Activated CD4-positive, CD25-positive, alpha-beta regulatory T cell treated with anti-CD3 and anti-CD28 coated beads, Interleukin-2, amount 50 U/mL, for 16 hours (primary cell): ENCODE measurements at places on chromosomes 3 and 15.

GRCh38 chr15:93347986-93348385, 259.0 kb upstream of the RGMA start:
- DNase-seq = no peak

DNA sequence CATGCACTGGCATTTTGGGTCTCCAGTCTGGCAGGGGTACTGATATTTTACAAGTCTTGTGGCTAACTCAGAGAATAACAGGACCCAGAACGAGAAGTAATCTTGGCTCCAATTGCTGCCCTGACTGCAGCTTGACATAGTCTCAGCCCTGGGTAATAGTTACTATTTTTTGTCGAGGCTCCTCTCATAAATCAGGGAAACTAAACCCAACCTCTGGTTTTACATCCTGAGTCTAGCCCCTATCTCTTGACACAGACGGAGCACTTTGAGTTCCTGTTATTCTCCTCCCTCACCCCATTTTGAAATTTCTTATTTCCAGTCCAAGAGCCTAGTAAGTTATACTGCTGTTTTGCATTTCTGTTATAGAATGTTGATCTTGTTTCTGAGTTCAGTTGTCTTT, 276.1 kb upstream of the GOLIM4 start:
- no peak for DNase-seq

DNA sequence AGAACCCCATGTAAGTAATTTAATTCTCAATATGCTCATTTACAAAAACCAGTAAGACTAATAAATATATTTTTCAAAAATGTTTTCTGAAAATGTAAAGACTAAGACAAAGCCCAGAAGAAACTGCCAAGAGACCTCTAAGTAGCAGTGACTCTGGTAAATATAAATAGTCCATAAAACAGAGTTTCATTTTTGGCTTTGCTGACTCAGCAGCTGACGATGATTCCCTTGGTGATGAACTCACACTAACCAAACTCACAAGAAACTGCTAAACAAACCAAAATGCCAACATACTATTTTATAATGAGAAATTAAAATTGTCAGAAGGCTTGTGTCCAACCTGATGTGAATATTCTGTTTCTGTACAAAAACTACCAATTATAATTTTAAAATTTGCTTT, 31.5 kb upstream of the IMPG2 start:
- DNase-seq = no peak

DNA sequence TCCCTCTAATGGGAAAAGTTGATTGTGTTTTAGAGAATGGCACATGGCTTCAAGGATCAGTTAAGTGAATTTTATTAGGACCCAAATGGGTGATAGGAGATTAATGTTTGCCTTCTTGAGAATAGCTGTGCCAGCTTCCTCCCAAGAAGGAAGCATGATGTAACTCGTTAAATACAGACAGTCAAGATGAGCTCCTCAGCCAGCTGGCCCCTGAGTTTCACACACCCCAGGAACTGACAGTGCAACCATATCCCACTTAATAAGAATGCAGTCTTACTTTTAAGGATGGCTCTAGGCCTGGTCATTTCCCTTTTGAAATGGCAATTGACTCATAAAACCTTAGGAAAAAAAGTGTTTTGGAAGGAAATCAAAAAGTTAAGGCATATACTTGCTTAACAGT, 472.8 kb upstream of the KCNMB2 start:
- DNase-seq = no peak

GRCh38 chr15:92637626-92638025, 17.9 kb downstream of the FAM174B start:
- no peak for DNase-seq

DNA sequence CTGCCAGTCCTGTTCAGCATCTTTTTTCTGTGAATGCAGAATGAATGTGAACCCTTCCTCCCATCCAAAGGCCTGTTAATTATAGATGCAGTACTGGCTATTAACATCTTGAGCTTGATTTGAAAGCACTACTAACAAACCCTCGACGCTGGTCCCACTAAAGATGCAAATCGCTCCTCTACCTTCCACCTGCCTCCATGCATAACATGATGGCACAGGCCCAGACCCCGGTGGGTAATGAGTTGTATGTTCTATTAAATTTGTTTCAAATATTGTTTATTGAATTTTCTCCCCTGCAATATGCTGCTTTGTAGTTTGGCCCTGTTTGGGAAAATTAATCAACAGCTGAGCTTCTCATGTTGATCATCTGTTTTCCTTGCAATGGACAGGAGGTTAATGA, 69.3 kb downstream of the RAB11A start:
- DNase-seq = no peak

GRCh38 chr15:60110909-60111308, 106.8 kb downstream of the FOXB1 start:
- no peak for DNase-seq

GRCh38 chr3:156685198-156685597, 10.8 kb downstream of the TIPARP start:
- no peak for DNase-seq

DNA sequence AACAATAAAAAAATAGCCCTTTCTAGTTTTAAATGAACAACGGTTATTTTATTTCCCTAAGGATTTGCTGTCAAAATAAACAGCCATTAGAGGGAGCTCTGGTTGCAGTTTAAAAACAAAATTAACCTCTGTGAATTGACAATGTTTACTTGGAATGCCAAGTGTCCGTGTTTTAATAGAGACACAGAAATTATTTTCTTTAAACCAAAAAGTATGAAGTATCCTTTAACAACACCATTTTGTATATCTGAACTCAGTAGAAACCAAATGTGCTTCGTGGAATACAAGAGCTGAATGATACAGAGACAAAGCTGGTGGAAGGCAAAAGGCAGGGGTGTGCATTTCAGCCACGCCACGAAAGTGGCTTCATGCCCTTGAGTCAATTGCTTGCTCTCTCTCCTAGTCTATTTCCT, 74.4 kb downstream of the MOBP start:
- no peak for DNase-seq

DNA sequence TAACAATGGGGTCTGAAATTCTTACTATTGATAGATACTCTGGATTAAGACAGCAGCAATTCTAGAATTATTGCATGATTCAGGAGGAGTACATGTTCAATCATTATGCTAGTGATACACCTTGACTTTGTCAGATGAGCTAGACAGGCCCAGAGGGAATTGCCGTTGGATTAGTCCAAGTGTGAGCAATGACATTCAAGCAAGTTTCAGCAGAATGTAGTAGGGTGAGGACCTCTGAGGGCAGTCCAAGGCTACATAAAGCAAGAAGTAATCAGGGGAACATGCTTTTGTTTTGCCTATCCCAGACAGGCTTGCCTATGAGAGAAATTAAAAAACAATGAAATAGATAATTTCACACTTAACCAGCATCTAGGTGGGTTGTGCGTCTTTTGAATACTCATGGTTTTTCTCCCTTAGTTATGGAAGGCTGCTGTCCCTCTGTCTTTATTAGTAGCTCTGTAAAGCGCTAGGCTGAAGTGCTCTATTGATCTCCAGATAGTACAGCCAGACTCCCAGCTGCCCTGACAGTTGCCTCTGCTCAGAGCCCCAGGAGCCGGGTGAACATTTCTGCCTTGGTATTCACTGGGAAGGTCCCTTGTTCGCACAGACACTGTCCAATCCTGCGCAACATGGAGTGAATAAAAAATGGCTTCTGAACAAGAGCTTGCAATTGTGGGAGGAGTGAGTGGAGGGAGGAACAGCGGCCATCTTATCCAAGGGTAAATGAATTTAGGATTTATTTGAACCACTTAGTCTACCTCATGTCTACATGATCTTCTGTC, 316.6 kb upstream of the ONECUT1 start:
- no peak for DNase-seq

DNA sequence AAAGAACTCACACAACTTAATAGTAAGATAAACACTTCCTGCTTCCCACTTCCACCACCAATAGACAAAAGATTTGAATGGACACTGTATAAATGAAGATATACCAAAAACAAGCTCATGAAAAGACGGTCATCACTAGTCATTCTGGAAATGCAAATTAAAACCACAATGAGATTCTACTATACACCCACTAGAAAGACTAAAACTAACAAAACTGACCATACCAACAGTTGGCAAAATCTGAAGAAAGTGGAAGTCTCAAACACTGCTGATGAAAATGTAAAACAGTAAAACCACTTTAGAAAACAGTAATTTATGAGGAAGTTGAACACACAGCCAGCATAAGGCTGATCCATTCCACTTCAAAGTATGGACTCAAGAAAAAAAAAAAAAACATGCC, 35.6 kb upstream of the CD96 start:
- no peak for DNase-seq

- no peak for DNase-seq
Measured at GRCh38 chr3:150168698-150169097, 198.0 kb upstream of the PFN2 start.

GRCh38 chr15:80801891-80802680, 22.9 kb downstream of the CEMIP start:
- DNase-seq = no peak

DNA sequence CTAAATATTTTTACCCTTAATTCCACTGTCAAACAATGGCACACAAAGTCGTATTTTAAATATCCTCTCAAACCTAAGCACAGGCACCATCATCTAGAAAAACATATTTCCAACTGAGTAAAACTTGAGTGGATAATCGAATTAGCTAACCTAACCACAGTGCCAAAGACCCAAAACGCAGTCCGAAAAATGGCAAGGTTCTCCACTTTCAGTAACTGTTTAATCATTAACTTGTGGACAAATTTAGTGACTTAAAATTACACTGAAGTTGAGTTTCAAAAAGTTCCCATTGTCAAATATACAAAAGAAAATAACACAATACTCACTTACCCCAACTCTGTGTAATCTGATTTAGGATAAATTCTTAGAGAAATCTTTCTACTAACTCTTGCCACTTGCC, 10.0 kb downstream of the CNBP start:
- DNase-seq = no peak
